Caki2 (cell line): ENCODE measurements at places on chromosomes 3 and 15. TPM values are rescaled to one million over a fixed set of nuclear protein-coding genes. Genes with fewer than 3 reads are reported as not detected.

DNA sequence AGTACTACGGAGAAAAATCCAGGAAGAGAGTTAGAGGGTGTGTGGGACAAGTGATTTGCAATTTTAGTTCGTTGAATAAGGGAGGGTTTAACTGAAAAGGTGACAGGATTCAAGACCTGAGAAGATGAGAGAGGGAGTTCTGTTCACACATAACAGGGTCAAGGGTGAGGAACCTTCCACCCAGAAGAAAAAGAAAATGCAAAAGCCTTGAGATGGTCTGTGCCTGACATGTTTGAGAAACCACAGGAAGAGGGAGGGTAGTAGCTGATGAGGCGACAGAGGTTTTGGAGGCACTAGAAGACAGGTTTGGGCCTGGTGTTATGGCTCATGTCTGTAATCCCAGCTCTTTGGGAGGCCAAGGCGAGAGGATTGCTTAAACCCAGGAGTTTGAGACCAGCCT, 591 bp upstream of the SLC25A20 start:
- no peak for DNase-seq

DNA sequence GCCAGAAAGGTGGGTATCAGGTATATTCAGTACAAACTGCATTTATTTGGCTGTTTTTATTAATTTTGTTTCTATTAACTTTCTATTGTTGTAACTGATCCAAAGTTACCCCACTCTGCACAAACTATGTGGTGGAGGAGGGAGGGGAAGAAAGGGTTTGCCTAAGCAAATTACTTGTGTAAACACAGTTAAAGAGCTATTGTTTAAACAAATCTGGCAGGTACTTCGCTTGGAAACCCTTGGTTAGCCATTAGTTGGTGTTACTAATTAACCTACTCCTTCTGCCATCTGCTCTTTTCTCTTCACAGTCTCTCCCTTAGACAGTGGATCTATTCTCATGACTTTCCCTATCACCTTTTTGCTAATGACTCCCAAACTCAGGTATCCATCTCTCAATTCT, 328.4 kb upstream of the NECTIN3 start:
- peak; percentile 65 for DNase-seq

- DNase-seq: peak; percentile 12
Measured at GRCh38 chr15:79329171-79329611, 18.3 kb downstream of the TMED3 start.

GRCh38 chr15:74768771-74769342, 13.0 kb upstream of the CSK start:
- peak; percentile 48 for DNase-seq

IL5RA gene
- total RNA-seq: not detected in 2 replicates

DNA sequence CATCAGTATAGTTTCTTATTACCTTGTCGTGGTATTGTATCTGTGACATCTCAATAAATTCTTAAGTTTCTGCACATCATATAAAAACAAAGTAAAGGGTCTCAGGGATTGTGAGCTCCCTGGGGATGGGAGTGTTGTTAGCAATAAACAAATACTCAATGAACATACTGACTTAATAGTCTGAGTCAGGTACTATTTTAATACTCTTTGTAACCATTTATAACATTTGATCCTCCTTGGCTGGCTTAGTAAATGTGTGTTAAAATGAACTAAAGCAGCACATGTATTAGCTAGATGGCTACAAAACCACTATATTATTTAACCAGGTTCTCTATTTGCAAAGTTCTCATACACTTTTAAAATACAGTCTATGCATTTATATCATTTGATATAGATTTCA, 1.8 kb downstream of the ICE2 start:
- DNase-seq: no peak

FSIP1 gene
- total RNA-seq: 0.14 TPM in 1 of 2 replicates, not detected in the other

TTLL13 gene
- 0.07 and 4.3 TPM in 2 replicates for total RNA-seq

- DNase-seq: peak; percentile 45
Measured at GRCh38 chr3:112773864-112774263, 72.8 kb downstream of the CD200R1L start.

- DNase-seq: peak; percentile 25
Measured at GRCh38 chr15:35437157-35437556, 108.8 kb downstream of the DPH6 start.

DNA sequence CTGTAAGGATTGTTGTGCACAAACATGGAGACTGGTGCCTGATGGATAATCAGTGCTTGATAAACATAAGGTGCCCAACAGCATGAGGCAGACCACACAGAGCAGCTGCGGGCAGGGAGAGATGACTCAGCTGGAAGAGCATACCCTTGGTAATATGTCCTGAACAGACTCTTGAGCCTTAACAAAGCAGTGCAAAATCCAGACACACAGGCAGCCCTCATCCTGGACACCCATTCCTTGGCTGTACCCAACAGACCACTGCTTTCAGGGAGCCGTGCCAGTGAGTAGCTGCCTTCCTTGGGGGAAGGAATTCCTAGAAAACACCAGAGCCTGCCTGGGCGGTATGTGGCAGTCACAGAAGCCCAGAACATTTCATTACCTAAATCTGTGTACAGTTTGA, 156.2 kb downstream of the CLSTN2 start:
- DNase-seq: no peak

DNA sequence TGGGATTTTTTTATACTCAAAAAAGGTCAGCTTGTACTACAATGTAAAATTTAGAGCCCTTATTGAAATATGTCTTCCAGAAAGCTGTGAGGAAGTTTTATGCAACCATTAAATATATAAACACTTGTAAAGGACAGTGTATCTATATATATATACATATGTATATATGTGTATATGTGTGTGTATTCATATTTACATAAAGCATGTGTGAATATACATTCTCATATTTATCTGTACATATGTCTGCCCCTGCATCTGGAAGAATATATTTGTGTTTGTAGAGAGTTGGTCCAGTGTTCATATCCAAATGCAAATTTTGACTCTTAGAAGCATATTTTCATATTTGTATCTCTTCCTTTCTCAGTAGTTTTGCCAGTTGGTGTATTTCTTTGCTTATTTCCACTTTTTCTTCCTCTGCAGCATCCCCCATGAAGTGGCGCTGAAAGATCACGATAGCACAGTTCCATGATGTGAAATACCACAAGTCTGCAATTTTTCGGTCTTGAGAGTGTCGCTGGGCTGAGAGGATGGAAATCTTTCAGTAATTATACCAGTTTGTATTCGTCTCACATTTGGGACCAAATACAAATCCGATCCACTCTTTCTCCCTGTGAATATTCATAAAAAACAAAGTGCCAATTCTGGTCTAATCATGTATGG, 311.7 kb upstream of the DPH6 start:
- no peak for DNase-seq
